ENCODE measurements at places on chromosomes 11 and 22.
A peak's percentile ranks its signal among the peaks of the same experiment; 100 is the strongest.

- no peak for DNase-seq
These were observed 16.0 kb downstream of the STARD10 start for GRCh38 chr11:72777755-72778278.

DNA sequence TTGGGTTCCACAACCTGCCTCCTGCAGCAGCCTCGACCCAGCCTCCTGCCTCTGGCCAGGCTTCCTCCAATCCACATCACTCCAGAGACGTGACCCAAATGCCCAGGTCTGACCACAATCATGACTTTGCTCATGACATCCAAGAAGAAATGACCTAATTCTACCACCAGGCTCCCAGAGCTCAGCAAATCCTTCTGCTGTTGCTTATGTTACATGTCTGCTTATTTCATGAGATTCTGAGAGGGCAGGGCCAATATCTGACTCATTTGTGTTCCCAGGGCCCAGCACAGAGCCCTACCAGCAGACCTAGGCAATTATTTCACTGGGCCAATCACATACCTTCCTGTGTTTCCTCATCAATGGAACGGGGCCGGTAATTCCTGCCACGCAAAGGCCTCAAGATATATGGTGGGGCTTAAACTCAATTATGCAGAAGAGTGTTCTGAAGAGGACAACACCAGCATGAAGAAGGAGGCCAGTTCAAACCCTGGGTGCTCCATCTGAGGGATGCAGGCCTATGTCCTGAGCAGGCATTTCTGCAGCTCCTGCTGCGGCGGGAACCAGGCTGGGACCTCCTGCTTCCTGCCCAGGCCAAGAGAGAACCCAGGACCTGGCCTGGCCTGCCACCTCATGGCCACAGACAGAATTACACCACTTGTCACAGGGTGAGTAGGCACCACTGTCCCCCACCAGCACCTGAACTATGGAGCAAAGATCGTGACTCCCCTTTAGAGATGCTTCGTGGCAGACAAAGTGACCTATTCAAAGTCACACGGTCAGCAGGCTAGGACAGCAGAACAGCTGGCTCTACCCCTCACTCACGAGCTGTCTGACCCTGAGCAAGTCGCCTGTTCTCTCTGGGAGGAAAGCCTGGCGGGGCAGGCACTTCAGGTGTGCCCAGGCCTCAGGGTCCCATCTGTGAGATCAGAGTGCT, 5.9 kb downstream of the CENPM start:
- DNase-seq, result peak; percentile 87

- DNase-seq, result no peak
These were observed 1.7 kb downstream of the DKK3 start for GRCh38 chr11:12006552-12007229.

DNA sequence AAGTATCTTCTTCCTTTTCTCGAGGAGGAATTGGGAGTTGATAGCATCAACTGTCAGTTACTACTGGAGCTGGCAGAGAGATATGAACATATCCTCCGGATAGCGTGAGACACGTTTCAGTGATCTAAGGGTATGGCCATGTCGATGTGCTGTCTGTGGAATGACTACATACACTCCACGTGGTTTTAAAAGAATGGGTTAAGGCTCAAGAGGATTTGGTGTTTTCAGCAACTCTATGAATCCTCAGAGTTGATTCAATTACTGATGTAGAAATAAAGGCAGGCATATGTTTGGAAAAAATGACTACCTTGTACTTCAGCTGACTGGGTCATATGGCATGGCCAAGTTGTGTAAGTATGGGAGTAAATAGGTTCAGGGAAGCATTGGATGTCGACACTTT, 22.9 kb downstream of the MMP13 start:
- DNase-seq, result no peak

GRCh38 chr11:1106387-1106786, 31.7 kb downstream of the MUC2 start:
- DNase-seq, result no peak

DNA sequence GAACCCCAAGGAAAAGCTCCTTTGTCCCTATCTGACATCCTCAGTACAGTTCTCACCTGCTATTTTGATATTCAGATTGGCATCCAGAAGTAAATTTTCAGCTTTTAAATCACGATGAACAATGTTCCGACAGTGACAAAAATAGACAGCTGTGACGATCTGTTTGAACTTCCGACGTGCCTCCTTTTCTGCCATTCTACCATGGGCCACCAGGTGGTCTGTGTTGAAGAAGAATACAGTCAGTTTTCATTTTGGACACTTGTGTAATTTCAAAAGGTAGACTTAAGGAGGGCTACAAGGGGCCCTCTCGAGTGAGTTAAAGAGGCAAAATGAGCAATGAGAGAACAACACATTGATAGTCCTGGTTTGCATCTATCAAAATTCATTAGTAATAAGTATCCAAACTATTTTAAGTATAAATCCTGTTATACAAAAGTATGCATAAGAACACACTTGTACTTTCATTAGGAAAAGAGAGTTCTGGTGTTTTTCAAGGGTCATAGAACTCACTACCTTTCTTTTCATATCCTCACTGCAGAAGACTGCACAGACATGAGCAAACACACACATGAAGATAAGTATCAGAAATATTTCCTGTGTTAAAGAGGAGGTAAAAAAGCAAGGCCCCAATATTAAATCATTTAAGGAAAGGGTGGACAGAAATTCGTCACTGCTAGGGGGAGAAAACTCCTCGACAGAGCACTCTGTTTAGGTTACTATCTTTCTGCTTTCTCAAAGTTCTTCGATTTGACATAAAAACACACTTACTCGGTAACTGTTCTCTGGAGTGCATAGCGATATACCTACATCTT, 89.9 kb upstream of the APOA1 start:
- DNase-seq, result peak; percentile 56

- no peak for DNase-seq
These were observed 167.8 kb upstream of the NCAM1 start for GRCh38 chr11:112793416-112793815.

DNA sequence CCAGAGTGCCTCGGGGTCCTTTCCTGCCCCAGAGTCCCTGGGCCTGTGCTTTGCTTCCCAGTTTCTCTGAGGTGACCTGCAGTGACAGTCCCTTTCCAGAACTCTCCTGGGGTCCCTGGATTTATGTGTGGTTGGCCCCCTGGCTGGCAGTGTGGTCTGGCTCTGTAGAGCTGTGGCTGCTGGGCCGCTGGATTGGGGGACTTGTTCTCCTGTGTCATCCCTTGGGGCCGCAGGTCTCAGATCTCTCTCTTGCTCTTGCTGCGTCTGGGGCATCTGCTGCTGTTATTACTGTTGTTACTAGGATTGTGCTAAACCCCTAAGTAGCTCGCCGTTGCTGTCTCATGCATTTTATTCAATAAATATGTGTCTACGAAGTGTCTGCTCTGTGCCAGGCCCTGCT, 31.9 kb downstream of the FAM83F start:
- DNase-seq, result no peak

GRCh38 chr11:68838572-68838964, 3.1 kb downstream of the CPT1A start:
- DNase-seq, result peak; percentile 52

DNA sequence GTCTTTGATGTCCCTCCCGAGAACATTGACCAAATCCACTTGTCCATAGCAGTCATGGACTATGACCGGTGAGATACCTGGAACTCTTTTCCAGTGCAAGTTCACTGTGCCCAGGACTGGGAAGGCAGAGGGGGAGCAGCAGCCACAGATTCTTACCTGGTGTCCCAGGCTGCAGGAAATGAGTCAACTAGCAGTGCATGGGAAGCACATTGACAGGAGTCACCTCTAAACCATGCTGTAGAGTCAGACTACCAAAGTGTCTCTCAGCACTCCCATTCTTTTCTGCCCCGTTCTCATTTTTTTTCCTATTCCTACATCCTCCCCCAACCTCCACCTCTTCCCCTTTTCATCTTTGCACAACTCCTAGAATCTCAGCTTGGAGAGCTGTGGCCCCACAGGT, 67.2 kb upstream of the OLFML1 start:
- DNase-seq, result no peak

- no peak for DNase-seq
These were observed 5.1 kb downstream of the LRFN4 start for GRCh38 chr11:66861774-66862558.

Data from CD8-positive, alpha-beta T cell (primary cell).